Glutamatergic neuron (in vitro differentiated cells): ENCODE measurements at places on chromosomes 6 and 20.

GRCh38 chr20:58892141-58892931 is 39.8 kb downstream of the GNAS start:
- H3K27me3 ChIP-seq, result peaks cover 21% of the 10 kb centered on the region
- peaks cover 38% of the 10 kb centered on the region for H3K4me1 ChIP-seq
- H3K27ac ChIP-seq, result peak overlapping the region; percentile 98
- no peaks in the 10 kb centered on the region for H3K36me3 ChIP-seq

DNA sequence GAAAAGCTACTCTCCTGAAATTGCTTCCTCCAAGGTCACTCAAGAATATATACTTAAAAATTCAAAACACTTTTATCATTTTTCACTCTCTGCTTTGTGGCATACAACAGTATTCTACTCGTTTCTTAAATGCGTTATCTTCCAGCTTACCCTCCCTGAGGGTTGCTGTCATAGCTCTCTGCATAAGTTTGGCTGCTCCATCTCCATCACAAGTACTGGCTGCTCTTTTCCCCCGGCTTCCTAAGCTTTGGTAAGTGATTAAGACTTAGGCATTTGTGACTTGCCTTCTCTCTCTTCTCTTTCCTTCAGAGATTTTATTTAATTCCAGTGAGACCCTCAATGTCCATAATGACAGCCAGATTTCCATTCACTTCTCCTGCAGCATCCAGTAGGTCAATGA is 128.3 kb downstream of the NKAIN2 start:
- no peak overlapping the region for H3K4me3 ChIP-seq
- DNase-seq, result no peak
- H3K27me3 ChIP-seq, result no peaks in the 10 kb centered on the region
- no peaks in the 10 kb centered on the region for H3K4me1 ChIP-seq

DNA sequence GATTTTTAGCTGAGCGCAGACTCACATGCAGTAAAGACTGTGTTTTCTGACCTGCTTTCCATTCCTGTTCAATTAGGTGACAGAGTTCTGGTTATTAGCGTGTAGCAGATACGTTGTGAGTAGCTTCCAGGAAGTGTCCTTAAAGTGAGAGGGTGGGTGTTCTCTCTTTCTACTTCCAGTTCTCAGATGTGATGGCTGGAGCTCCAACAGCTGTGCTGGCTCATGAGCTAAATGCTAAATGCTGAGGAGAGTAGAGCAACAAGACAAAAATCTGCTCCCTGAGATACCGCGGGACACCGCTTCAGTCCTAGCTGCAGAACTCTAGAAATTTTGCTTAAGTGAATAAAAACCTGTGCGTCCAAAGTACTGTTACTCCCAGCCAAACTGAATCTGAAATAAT is 38.2 kb upstream of the FYN start:
- H3K4me1 ChIP-seq, result peaks cover 3% of the 10 kb centered on the region
- H3K4me3 ChIP-seq, result no peak overlapping the region
- H3K27me3 ChIP-seq, result peaks cover 1% of the 10 kb centered on the region
- H3K36me3 ChIP-seq, result peaks cover 7% of the 10 kb centered on the region
- peak overlapping the region; percentile 31 for H3K27ac ChIP-seq

GRCh38 chr20:48761023-48761785 is 66.6 kb downstream of the PREX1 start:
- peaks cover 8% of the 10 kb centered on the region for H3K36me3 ChIP-seq
- H3K4me1 ChIP-seq, result peaks cover 55% of the 10 kb centered on the region

- no peaks in the 10 kb centered on the region for H3K36me3 ChIP-seq
- peaks cover 6% of the 10 kb centered on the region for H3K27me3 ChIP-seq
- no peak overlapping the region for H3K4me3 ChIP-seq
- DNase-seq, result no peak
Observed at GRCh38 chr6:32092760-32093497, 16.2 kb downstream of the TNXB start.

DNA sequence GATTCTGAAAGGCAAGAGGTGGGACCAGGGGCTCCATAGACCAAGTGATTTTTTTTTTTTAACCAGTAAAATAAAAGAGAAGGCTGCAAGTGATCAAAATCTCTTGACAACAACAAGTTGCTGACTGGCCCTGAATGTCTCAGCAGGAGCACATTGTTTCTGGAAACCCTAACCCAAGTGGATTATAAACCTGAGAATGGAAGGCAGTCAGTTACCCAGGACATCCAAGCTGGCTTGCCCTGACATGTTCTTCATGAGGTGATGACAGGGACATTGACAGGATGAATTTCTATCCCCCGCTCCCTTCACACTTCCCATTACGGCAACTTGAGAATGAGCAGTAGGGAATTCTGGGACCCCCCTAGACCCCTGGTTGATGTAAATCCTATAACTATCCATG is 49.6 kb upstream of the RIPOR2 start:
- no peak overlapping the region for H3K4me3 ChIP-seq
- no peak overlapping the region for H3K27ac ChIP-seq
- peaks cover 5% of the 10 kb centered on the region for H3K36me3 ChIP-seq
- H3K4me1 ChIP-seq, result peaks cover 11% of the 10 kb centered on the region

DNA sequence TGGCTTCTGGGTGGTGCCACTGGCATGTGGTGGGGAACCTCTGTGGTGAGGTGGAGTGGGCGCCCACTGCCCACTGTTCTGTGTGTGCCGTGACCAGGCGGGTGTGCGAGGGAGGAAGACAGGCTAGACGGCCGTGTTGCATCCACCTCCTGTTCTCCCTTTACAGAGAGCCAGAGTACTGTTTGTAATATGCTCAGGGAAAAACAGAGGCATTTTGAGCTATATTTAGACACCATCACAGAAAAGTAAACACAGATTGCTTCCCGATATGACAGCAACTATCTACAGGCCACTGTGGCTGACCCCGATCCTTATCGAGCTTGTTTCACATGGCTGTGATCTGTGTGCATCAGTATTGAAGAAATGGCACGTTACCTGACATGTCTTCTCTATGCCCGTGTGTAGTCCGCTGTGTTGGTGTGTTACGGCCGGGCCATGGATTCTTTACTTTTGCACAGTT is 45.6 kb downstream of the ARID1B start:
- H3K36me3 ChIP-seq, result no peaks in the 10 kb centered on the region
- H3K4me1 ChIP-seq, result peaks cover 29% of the 10 kb centered on the region
- no peak for DNase-seq
- no peak overlapping the region for H3K27ac ChIP-seq

- no peak overlapping the region for H3K4me3 ChIP-seq
- DNase-seq, result peak; percentile 10
- peaks cover 4% of the 10 kb centered on the region for H3K27me3 ChIP-seq
- H3K4me1 ChIP-seq, result peaks cover 6% of the 10 kb centered on the region
- H3K36me3 ChIP-seq, result no peaks in the 10 kb centered on the region
- H3K27ac ChIP-seq, result no peak overlapping the region
Observed at GRCh38 chr20:57661746-57662455, 41.7 kb upstream of the ZBP1 start.

GRCh38 chr6:65199121-65199520 is 507.9 kb downstream of the EYS start:
- H3K4me1 ChIP-seq, result no peaks in the 10 kb centered on the region
- no peak for DNase-seq
- H3K27ac ChIP-seq, result no peak overlapping the region
- no peaks in the 10 kb centered on the region for H3K27me3 ChIP-seq

GRCh38 chr20:25206063-25206403 is 10.5 kb downstream of the ENTPD6 start:
- H3K36me3 ChIP-seq, result no peaks in the 10 kb centered on the region
- H3K27ac ChIP-seq, result no peak overlapping the region
- H3K27me3 ChIP-seq, result no peaks in the 10 kb centered on the region
- DNase-seq, result no peak
- peaks cover 39% of the 10 kb centered on the region for H3K4me1 ChIP-seq
- no peak overlapping the region for H3K4me3 ChIP-seq

GRCh38 chr20:17473659-17474058 is 57.5 kb downstream of the BFSP1 start:
- no peak for DNase-seq
- no peak overlapping the region for H3K27ac ChIP-seq
- no peaks in the 10 kb centered on the region for H3K4me1 ChIP-seq
- H3K36me3 ChIP-seq, result no peaks in the 10 kb centered on the region
- no peak overlapping the region for H3K4me3 ChIP-seq
- peaks cover 2% of the 10 kb centered on the region for H3K27me3 ChIP-seq

GRCh38 chr20:60024245-60024644 is 66.0 kb downstream of the CDH26 start:
- no peak for DNase-seq
- H3K27me3 ChIP-seq, result no peaks in the 10 kb centered on the region
- no peak overlapping the region for H3K4me3 ChIP-seq

DNA sequence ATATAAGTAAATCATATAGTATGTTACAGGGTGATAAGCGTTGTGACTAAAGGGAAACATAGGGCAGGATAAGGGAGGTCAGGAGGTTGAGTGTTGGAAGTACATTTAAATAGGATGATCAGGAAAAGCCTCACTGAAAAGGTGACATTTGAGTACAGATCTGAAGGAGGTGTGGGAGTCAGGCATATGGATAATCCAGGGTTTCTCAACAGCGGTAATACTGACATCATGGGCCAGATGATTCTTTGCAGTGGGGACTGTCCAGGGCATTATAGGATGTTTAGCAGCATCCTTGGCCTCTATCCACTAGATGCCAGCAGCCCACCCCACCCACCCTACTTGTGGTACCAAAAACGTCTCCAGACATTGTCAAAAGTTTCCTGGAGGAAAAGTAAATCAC is 292.6 kb upstream of the PREP start:
- H3K27ac ChIP-seq, result no peak overlapping the region
- H3K4me1 ChIP-seq, result no peaks in the 10 kb centered on the region
- no peaks in the 10 kb centered on the region for H3K36me3 ChIP-seq
- peaks cover 2% of the 10 kb centered on the region for H3K27me3 ChIP-seq
- H3K4me3 ChIP-seq, result no peak overlapping the region
- DNase-seq, result no peak

GRCh38 chr20:3326779-3327521 is 80.5 kb downstream of the DNAAF9 start:
- no peak overlapping the region for H3K4me3 ChIP-seq
- H3K27ac ChIP-seq, result no peak overlapping the region
- H3K36me3 ChIP-seq, result no peaks in the 10 kb centered on the region
- no peaks in the 10 kb centered on the region for H3K4me1 ChIP-seq

GRCh38 chr20:64247307-64247618 is 8.3 kb upstream of the PCMTD2 start:
- H3K27ac ChIP-seq, result no peak overlapping the region
- peaks cover 10% of the 10 kb centered on the region for H3K36me3 ChIP-seq
- H3K4me3 ChIP-seq, result no peak overlapping the region
- peaks cover 11% of the 10 kb centered on the region for H3K4me1 ChIP-seq

DNA sequence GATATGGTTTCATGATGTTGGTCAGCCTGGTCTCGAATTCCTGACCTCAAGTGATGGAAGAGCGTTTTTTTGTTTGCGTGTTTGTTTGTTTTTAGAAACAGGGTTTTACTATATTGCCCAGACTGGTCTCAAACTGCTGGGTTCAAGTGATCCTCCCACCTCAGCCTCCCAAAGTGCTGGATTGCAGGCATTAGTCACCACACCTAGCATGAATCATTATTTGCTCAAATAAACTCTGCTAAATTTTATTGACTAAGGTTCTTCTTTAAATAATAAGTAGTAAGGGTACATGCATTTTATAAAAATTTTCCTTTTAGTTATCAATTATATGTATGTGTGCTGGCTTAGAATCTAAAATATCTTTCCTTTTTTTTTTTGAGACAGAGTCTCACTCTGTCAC is 52.9 kb downstream of the ZBTB9 start:
- DNase-seq, result no peak
- H3K4me3 ChIP-seq, result no peak overlapping the region
- H3K27me3 ChIP-seq, result peaks cover 7% of the 10 kb centered on the region
- H3K4me1 ChIP-seq, result no peaks in the 10 kb centered on the region
- H3K27ac ChIP-seq, result no peak overlapping the region

GRCh38 chr6:126233192-126233591 is 106.7 kb upstream of the CENPW start:
- no peaks in the 10 kb centered on the region for H3K27me3 ChIP-seq
- no peak overlapping the region for H3K4me3 ChIP-seq
- no peaks in the 10 kb centered on the region for H3K36me3 ChIP-seq
- no peak for DNase-seq

- DNase-seq, result no peak
- H3K27me3 ChIP-seq, result no peaks in the 10 kb centered on the region
- peaks cover 12% of the 10 kb centered on the region for H3K4me1 ChIP-seq
- H3K4me3 ChIP-seq, result peak overlapping the region; percentile 37
- peak overlapping the region; percentile 67 for H3K27ac ChIP-seq
Observed at GRCh38 chr6:35534407-35535170, 21.9 kb upstream of the TULP1 start.

- H3K36me3 ChIP-seq, result peaks cover 8% of the 10 kb centered on the region
- H3K27me3 ChIP-seq, result peaks cover under 1% of the 10 kb centered on the region
- H3K4me1 ChIP-seq, result no peaks in the 10 kb centered on the region
- no peak overlapping the region for H3K27ac ChIP-seq
- DNase-seq, result no peak
Observed at GRCh38 chr6:127933137-127933536, 32.3 kb upstream of the THEMIS start.

DNA sequence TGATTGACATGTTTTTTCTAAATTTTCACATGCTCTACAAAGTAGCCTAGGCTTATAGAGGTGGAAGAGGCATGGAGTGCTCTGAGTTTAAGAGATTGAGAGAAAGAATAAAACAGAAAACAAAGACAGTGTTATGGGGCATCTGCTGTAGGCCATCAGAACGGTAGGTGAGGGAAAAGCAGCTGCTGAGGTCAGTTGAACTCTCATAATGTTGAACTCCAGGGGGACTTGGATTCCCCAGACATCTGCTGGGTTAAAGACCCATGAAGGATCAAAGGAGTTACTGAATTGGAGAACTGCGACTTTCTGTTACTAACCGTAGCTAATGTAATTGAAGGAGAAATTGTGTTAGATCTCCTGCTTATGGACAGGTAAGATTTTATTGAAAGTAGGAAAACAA is 333.9 kb downstream of the TFAP2B start:
- H3K4me3 ChIP-seq, result peak overlapping the region; percentile 4
- peaks cover 11% of the 10 kb centered on the region for H3K27me3 ChIP-seq
- peak; percentile 31 for DNase-seq
- peak overlapping the region; percentile 8 for H3K27ac ChIP-seq

GRCh38 chr20:43450841-43451799 is 6.6 kb upstream of the SRSF6 start:
- peaks cover 2% of the 10 kb centered on the region for H3K4me1 ChIP-seq
- H3K4me3 ChIP-seq, result no peak overlapping the region
- no peaks in the 10 kb centered on the region for H3K36me3 ChIP-seq
- peaks cover 4% of the 10 kb centered on the region for H3K27me3 ChIP-seq
- DNase-seq, result no peak

DNA sequence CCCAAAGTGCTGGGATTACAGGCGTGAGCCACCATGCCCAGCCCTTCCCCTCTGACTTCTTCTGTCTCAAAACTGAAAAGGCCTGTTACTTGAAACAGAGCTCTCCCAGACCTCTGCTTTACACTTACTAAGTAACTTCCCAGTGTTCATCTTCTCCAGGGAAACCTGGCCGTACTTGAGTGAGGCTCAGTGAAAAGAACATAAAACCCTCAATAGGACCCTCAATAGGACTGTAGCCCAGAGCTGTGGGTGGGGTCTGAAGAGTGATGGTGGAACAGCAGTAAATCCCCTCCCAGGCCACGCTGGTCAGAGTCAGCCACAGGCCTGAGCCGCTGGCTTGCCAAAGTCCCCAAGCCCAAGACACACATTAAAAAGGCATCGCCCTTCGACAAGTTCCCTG is 145.4 kb downstream of the NFATC2 start:
- no peaks in the 10 kb centered on the region for H3K36me3 ChIP-seq
- H3K4me1 ChIP-seq, result peaks cover 18% of the 10 kb centered on the region
- peak overlapping the region; percentile 55 for H3K4me3 ChIP-seq
- DNase-seq, result peak; percentile 31
